ENCODE measurements at places on chromosomes 13 and 19.

DNA sequence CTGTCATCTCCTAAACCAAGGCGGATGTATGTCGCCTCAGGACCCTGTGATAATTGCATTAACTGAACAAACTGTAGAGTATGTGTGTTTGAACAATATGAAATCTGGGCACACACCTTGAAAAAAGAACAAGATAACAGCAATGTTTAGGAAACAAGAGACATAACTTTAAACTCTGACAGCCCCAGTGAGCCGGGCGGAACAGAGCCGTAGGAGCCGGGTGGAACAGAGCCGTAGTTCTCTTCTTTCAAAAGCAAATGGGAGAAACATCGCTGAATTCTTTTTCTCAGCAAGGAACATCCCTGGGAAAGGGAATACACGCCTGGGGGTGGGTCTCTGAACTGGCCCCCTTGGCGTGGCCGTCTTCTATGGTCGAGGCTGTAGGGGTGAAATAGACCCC is 31.8 kb upstream of the ZNF675 start:
- DNase-seq: no peak

GRCh38 chr19:3368848-3369336 is 2.5 kb downstream of the NFIC start:
- no peak for DNase-seq

- DNase-seq: no peak
These were observed 14.6 kb downstream of the CBARP start for GRCh38 chr19:1223018-1223855.

- DNase-seq: peak; percentile 93
These were observed 4.2 kb upstream of the CERS4 start for GRCh38 chr19:8204961-8205360.

- no peak for DNase-seq
These were observed 72.7 kb downstream of the DNAJC15 start for GRCh38 chr13:43095771-43096719.

- no peak for DNase-seq
These were observed 36.3 kb upstream of the LSM14A start for GRCh38 chr19:34135821-34136611.

DNA sequence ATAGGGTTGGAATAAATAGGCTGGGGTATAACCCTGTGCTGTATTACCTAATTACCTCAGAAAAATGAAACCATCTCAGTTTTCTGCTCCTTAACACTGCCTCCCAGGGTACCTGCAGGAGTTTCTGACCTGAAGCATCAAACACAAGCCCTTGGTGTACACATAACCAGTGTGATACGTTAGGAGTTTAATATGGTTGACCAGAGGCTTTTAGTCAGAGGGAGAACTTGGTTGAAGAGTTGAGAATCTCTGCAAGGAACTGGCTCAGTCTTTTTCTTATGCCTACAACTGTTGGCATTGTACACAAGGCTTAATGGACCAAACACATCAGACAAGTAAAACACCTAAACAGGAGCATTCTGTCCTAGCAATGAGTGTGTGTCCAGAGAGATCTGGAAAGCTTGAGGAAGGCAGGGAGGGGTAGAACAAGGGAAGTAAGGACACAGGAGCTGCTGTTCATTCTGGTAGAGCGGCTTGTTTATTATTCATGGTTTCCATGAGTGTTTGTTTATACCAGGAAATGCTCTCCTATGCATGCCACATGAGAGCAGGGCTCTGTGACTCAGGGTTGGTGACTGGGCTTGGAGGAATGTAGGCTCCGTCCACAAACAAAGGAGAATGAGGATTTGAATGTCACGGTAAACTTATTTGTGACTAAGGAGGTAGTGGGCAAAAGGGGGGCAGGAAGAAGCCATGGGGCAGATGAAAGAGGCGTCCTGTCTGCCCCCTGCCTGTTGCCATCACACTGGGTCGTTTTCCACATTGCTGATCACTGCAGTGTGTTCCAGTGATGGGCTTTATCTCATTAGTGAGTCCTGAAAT is 11.9 kb upstream of the SPATA13 start:
- no peak for DNase-seq

GRCh38 chr19:18424890-18425514 is 5.8 kb downstream of the SSBP4 start:
- no peak for DNase-seq

DNA sequence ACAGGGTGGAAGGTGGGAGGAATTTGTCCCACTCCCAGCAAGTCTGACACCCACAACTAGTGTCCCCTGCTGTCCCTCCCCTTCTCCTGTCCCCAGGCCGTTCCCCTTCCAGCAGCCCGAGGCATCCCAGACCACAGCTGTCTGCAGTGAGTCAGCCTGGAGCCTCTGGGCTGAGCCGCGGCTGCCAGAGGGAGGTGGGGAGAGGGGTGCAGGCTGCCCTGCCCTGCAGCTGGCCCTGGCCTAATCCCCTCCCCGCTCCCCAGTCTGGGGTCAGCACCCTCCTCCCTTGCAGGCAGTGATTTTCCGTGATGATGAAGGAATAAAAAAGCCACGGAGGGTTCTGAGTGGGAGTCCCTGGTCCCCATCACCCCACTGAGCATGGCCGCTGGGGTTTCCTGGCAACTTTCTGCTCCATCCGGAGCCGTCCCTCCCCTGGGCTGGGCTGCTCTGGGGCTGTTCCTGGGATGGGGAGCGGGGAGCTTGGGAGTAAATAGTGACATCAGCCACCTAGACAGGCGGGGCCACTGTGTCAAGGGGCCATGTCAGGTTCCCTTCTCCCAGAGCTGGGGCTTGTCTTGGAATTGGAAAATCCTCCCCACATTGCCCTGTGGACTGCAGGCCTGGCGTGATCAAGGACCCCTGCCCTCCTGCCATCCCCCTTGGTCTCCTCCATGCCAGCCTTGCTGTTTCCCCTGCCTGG is 16.8 kb downstream of the SPC24 start:
- DNase-seq: peak; percentile 14

DNA sequence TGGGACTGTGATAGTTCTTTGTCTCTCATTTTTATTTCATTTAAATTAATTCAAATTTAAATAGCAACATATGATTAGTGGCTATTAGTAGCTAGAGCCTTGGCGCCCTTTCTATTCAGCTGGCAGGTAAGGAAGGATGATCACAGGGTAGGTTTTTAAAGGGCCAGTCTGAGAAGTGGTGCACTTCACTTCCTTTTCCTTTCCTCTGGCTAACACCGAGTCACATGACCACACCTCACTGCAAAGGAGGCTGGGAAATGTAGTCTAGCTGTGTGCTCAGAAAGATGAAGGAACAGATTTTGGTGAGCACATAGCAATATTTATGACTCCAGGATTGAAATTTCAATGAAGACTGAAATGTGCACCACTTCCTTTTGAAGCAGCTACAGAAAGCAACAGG is 128.7 kb downstream of the TSHZ3 start:
- no peak for DNase-seq

DNA sequence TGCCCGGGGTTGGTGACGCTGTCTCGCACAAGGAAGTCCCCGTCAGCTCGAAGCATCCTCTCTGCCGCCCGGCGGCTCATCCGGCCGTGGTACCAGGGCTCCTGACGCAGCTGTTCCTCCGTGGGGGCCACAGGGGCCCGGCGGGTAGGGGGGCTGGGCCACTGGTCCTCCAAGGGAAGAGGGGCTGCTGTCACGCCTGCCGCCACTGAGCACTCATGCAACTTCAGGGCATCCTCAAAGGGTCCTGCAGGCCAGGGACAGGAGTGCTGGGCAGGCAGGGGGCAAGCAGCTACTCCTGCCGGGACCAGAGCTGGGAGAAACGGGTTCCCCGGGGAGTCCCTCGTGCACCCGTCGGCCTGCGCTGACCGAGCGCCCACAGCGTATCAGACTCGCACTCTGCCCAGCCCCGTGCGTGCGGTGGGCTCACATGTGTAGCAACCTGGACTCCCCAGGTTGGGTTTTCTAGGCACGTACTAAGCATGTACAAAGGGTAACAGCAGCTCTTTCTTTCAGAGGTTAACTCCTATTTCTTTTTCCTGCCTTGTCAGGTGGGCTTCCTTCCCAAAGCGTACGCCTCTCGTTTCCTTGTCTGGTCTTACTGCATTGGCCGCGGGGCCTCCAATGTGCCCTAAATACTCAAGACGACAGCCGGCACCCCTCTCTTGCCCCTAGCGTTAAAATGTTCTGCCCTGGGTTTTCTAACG is 13.4 kb upstream of the C2CD4C start:
- DNase-seq: no peak

DNA sequence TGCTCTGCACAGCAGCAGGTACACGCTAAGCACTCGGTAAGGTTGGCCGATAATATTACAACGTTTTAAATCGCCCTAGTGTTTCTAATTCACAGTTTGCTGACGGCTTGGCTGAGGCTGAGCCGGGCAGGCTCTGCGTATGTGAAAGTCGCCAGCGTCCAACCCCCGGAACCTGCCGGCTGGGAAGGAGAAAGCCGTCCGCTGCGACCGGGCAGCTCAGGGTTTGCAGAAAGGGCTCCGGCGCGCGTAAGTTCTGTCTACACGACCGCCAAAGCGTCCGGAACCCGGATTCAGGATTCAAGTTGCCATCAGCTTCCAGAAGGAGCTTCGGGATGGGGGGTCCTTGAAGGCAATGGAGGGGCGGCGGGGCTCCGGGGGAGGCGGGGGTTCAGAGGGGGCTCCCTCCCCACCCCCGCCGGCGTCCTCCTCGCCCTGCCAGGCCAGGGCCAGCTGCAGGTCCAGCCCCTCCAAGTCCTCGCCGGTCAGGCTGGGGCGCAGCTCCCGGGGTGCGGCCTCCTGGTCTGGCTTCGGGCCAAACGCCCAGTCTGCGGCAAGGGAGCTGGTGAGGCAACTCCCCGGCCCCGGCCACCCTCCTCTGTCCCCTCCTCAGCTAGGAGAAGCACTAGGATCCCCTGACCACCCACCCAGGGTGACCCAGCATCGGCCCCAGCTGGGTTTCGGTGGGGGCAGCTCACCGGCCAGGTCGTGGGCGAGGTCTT is 575 bp downstream of the SMIM44 start:
- no peak for DNase-seq

GRCh38 chr13:27627380-27627779 is 5.7 kb downstream of the POLR1D start:
- DNase-seq: peak; percentile 4

GRCh38 chr13:28320884-28321574 is 173.9 kb downstream of the FLT1 start:
- DNase-seq: no peak

DNA sequence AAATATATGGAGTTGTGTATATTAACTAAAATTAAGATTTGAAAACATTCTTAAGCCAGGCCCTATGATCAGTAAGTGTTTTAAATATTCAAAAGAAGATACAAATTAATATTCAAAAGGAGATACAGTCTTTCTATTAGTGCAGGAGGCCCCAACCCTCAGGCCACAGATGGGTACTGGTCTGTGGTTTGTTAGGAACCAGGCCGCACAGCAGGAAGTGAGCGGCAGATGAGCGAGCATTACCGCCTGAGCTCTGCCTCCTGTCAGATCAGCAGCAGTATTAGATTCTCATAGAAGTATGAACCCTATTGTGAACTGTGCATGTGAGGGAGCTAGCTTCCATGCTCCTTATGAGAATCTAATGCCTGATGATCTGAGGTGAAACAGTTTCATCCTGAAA is 232.9 kb downstream of the FOXO1 start:
- no peak for DNase-seq

DNA sequence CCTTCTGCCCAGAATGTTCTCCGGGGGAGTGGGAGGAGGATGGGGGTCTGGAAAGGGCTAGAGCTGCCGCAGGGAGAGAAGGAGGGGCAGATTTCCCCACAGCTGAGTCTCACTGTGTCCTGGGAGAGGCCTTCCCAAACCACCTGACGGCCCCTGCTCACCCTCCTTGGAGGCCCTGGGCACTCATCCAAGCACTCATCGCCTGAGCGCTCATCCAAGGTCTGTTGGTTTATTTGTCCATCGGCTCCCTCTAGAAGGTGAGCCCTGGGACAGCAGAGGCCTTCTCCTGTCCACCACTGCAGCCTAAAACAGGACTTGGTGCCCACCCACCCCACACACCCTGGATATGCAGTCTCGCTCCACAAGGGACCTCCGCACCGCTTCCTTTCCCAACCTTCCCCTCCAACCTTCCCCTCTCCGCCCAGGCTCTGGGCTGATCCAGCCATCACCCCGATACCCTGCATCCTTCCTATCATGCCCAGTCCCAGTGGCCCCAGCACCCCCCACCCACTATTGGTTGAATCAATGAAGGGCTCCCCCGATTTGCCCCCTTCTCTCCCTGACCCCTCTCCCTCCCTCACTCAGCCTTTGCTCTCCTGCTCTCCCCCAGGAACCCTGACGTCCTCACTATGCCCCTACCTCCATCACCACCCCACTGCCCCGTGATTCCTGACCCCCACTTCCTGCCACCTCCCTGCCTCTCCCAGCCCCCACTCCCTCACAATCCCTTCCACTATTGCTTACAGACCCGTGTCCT is 1.7 kb downstream of the UBXN6 start:
- DNase-seq: peak; percentile 71

- no peak for DNase-seq
These were observed 10.8 kb downstream of the TRPM4 start for GRCh38 chr19:49168421-49168820.

DNA sequence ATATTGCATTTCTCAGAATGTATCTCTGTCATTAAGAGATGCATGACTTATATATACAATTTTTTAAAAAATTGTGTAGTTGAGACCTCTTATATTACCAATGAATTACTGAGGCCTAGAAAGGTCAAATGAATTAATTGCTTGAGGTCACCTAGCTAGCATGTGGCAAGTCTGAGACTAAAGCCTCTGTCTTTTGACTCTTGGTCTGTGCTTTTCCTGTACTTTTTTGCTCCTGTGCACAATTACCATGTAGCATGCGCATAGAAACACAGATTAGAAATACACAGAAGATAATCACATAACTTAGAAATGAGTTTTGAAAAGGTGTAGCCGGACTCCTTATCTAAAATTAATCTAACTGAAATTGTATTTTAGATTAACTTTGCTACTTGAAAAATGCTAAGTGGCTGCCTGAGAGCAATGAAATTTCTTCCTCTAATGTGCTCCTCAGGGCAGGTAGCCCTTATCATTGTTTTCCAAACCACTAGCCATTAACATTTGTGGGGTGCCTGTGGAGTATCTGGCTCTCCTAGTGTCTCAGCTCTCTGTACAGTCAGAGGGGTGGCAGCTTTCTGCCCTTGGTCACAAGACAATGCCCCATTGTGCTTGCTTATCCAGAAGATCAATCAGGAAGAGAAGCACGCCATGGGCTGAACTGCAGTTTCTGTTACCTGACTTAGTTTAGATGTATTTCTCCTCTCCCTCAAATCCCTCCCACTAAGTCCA is 119.6 kb downstream of the RFC3 start:
- peak; percentile 9 for DNase-seq

DNA sequence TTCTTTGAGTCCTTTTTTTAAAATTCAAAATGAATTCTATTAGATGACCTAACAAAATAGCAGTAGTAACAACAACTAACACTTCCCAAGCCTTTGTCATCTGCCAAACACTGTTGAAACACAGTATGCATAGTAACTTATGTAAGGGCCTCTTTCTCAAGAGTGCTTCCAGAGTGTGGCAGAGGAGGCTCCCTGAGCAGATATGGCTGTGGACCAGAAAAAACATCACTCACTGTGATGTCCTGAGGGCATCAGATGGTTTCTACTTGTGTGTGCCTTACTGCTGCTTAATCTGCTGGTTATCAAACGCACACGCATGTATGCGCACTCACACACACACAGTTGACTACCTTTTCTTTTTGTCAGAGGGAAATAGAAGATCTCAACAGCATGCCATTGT is 110.8 kb downstream of the DLEU7 start:
- DNase-seq: peak; percentile 52

- DNase-seq: peak; percentile 43
These were observed 89.0 kb upstream of the CSNK1A1L start for GRCh38 chr13:37194428-37194861.
